Kidney glomerular epithelial cell (primary cell): ENCODE measurements at places on chromosomes 6 and 20.

- no peak for DNase-seq
These were observed 246.7 kb downstream of the TTLL2 start for GRCh38 chr6:167571550-167571949.

GRCh38 chr6:119449331-119450156 lies 100.0 kb upstream of the MAN1A1 start:
- DNase-seq = no peak

GRCh38 chr20:16014436-16014835 lies 558.8 kb downstream of the KIF16B start:
- no peak for DNase-seq

GRCh38 chr20:51420111-51420510 lies 122.4 kb downstream of the NFATC2 start:
- DNase-seq = peak; percentile 65

DNA sequence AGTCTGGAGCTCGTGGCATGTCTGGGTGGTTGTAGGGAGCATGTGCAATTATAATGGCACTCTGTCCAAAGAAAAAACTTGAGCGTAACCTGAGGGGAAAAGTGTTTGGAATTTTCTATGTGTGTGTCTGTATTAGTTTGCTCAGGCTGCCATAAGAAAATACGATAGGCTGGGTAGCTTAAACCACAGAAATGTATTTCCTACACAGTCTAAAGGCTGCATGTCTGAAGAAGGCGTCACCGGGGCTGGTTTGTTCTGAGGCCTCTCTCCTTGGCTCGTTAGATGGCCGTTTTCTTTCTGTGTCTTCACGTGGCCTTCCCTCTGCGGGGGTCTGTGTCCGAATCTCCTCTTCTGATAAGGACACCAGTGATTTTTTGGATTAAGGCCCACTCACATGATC lies 59.0 kb downstream of the IGF2R start:
- no peak for DNase-seq
